Stimulated activated CD8-positive, alpha-beta memory T cell treated with anti-CD3 and anti-CD28 coated beads, Interleukin-15, amount 100 ng/mL, for 48 hours (primary cell): ENCODE measurements at places on chromosomes 1 and 21.

DNA sequence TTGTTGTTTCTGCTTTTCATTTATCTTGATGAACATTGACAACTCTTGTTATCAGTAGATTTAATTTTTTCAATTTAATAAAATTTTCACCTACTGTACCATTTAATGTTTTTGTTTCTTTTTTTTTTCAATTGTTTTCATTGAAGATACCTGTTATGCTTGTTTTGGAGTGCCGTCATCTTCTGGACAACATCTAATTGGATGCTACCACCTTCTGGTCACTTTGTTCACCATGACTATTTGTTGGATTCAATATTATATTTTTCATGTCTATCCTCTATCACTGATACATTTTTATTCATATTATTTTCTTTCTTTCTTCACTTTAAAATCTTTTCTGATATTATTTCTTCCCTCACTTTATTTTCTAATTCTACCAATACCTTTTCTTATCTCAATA lies 14.0 kb downstream of the KRTAP21-2 start:
- no peak for DNase-seq

DNA sequence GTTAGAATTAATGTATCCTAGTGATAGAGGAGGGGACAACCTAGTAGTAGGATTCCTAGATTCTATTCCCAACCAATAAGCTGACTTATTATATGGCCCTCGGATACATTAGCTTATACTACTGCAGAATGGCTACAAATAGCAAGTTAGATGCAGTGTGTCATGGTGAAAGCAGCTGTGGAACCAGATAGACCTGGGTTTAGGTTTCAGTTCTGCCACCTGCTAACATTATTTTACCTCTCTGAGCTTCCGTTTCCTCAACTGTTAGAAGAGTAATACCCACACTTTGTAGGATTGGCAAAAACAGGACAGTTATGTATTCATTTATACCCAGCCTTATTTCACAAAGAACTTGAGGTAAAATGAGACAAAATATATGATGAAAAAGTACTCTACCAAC lies 21.6 kb upstream of the MAGOH start:
- no peak for DNase-seq

GRCh38 chr1:176989023-176989422 lies 175.5 kb downstream of the ASTN1 start:
- no peak for DNase-seq

DNA sequence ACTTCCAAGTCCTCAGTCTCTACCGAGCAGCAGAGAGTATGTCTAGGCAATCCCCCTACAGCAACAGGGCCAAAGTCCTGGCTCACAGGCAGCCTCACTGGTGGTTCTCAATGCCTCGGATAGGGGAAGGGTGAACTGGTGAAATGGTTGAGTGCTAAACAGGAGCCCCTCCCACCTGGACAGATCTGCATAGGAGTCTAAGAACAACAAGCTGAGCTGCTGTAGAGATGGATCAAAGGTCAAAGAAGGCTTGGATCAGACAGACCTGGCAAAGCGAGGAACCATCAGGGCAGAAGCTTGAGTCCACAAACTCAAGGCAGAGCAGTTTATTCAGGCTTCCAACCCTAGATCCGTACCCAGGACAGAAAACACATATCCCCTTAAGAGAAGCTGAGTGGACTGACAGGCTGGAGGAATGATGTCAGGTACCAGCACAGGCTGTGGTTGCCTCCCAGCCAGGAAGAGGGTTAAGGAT lies 31.8 kb downstream of the RABIF start:
- no peak for DNase-seq

GRCh38 chr1:114725230-114725629 lies 8.7 kb upstream of the NRAS start:
- no peak for DNase-seq

DNA sequence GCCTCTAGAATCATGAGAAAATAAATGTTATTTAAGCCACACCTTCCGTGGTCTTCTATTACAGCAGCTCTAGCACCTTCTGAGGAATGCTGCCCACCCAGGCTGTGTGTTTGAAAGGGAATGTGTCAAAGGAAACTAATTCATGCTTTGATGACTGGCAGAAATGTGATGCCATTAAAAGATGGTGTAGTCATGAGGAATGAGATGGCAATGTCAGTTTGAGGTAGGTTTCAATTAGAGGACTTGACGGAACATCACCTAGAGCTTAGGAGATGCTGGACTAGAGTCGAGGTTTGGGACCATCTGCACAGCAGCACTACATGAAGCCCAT lies 10.6 kb downstream of the PDZK1 start:
- DNase-seq: no peak

DNA sequence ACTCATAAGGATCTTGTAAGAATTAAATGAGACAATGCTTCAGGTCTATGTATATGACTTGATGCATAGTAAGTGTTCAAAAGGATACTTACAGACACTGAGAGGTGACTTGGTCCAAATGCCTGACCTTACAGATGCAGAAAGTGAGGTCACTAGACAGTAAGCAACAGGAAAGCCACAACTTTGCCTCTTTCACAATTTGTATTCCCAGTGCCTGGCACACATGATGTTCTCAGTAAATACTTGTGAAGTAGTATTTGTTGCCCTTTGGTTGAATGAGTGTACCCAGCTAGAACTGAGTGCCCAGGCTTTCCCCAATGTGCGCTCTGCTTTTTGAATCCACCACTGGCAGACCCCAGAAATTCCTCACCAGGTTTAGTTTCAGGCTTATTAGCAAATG lies 105.1 kb downstream of the BEND5 start:
- DNase-seq: no peak

GRCh38 chr1:91124989-91125417 lies 103.2 kb upstream of the ZNF644 start:
- DNase-seq: peak; percentile 45

GRCh38 chr1:69291541-69291940 lies 276.2 kb upstream of the LRRC7 start:
- DNase-seq: no peak

DNA sequence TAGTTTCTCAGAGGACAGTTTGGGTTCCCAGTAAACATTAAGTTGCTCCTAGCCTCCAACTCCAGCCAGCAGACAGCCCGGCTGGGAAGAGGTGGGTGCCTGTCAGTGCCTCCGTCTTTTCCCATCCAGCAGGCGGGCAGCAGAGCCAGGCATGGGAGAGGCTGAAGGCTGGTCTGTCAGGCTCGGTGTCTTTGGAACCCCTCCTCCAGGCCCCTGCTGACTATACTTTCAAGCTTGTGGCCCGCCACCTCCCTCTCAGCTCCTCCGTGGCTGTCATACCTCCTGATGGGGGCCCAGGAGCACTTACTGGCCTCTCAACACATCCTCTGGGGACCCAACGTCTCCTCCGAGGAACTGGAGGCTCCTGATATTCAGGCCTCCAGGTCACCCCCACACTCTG lies 140.9 kb downstream of the ACTL8 start:
- DNase-seq: no peak

DNA sequence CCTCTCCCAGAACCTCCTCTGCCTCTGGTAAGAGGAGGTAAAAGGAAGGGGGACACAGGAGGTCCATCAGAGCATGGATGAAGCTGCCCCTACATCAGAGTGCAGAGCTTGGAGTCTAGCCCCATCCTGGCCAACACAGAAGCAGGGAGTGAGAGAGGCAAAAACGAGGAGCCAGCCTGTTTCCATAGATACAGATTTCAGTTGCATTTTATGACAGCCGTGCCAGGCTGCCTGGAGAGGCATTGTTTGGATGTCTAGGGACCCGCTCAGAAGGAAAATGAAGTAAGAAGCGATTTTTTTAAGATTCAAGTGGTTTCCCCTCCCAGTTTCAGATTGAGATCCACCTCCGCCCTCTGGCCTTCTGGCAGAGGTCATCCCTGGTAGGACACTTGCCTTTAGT lies 11.5 kb upstream of the GJA8 start:
- no peak for DNase-seq

- no peak for DNase-seq
These were observed 168.5 kb downstream of the ACTL8 start for GRCh38 chr1:17923666-17924065.

DNA sequence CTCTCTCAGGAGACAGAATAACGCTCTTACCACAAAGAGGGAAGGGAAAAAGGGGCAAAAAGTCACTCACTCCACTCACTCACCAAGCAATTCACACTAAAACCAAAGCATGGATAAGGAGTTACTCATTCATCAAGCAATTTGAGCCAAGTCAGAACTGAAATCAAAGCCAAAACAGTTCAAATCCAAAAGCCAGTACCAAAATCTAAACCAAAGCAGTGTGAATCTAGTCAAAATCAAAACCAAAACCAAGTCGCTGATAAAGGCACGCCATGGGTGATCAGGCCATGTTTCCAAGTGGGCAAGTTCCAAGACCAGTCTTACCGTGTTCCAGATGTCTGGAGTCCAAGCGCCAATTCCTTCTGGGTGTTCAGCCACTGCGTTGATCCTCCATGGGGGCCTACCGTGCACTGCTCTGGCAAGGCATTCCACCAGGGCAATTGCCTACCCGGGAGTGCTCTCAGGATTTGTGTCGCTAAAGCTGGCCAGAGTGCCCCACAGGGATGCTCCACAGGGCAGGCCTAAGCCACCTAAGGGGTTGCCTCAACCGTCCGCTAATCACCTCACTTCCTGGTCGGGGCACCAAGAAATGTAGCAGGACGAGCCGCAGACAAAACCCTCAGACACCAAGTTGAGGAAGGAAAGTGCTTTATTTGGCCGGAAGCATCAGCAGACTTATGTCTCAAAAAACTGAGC lies 142.3 kb downstream of the TRIM33 start:
- no peak for DNase-seq

- DNase-seq: no peak
These were observed 380.4 kb downstream of the NPHP4 start for GRCh38 chr1:5611851-5612250.

DNA sequence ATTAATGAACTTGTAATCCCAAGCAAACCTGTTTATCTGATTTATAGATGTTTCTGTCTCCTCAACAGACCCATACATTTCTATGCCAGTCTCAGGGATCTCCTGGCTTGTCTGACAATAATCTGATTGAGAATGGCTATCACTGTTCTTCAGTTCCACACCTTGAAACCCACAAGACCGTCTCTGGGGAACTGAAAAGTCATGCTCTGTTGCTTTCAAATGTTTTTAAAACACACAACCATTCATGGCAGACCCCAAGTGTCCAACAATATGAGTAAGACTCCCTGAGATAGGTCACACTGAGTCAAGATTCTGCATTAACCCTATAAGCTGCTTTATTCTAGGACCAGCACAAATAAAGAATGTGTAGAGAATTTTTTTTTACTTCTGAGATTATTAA lies 611.2 kb upstream of the PLXNA2 start:
- no peak for DNase-seq

- DNase-seq: no peak
These were observed 23.4 kb downstream of the BCAR3 start for GRCh38 chr1:93658188-93658587.

- DNase-seq: no peak
These were observed 27.7 kb downstream of the PKP1 start for GRCh38 chr1:201310986-201311355.

- no peak for DNase-seq
These were observed 58.6 kb downstream of the GIPC2 start for GRCh38 chr1:78104322-78104721.

DNA sequence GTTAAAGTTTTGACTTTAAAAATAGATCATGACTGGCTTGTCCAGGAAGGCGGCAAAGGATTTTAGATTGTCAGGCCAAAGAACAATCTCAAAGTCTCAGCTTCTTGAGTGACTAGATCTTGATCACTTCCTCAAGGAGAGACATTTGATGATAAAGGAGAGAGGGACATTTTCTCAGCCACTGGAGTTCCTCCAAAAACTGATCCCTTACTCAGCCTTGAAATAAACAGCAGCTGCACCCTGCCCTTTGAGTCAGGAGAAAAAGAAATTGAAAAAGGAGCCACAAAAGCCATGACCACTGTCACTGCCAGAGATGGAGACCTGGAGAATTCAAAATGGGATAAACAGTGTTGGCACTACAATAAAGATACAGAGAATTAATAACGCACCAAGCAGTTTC lies 288.4 kb upstream of the PRMT6 start:
- DNase-seq: no peak

DNA sequence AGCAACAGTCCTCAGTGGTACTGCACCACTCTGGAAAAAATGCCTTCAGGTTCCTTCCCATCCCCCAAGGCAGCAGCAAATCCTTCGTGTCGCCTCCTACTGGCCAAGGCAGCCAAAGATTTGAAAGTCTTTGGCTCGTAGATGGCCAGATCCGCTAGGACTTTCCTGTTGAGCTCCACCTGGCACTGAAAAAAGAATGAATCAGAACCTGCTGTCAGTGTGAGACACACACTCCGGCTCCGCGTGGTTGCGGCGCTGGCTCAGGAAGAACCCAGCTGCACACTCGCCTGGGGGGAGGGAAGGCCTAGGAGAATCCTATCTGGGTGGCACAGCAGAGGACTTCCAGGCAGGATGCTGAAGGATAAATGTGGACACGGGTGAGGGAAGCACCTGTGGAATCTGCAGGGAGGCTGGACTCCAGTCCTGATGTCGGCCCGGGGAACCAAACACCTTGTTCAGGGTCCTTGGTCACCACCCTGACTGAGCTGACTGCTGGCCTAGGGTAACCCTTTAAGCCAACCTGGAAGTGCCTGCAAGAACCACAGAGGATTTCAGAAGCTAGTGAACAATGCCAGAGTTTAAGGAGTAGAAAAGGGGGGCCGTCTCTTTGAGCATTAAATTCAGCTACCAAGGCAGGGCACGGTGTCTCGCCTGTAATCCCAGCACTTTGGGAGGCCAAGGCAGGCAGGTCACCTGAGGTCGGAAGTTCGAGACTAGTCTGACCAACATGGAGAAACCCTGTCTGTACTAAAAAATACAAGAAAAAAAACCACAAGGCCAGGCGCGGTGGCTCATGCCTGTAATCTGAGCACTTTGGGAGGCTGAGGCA lies 3.2 kb upstream of the CCNL2 start:
- no peak for DNase-seq

DNA sequence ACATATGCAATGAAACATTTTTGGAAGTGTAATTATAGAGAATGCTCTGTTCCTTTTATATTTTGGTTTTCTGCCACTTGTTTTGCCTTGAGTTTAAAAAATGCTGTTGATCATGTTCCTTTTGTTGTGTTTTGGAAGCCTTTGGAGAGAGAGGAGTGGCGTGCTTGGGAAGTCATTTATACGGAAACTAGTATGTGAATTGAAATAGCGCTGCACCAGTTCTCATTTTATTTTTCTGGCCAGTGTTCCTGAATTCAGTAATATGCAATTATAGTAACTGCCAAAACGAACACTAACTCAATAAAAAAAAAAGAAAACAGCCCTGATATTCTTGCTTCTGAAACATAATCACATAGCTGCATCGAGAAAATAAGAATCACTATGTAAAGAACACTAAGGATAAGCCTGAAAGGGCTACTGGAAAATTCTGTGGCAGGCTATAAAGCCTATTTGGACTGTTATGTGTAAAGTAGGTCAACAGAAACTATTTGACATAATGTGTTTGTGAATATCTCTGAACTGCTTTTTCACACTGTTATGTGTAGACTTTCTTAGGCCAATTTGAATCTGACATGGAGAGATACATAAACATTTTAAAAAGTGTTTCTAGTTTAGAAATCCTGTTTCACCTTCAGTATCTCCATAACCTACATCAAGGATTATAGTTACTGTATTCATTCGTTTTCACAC lies 742.0 kb downstream of the KCNT2 start:
- no peak for DNase-seq

DNA sequence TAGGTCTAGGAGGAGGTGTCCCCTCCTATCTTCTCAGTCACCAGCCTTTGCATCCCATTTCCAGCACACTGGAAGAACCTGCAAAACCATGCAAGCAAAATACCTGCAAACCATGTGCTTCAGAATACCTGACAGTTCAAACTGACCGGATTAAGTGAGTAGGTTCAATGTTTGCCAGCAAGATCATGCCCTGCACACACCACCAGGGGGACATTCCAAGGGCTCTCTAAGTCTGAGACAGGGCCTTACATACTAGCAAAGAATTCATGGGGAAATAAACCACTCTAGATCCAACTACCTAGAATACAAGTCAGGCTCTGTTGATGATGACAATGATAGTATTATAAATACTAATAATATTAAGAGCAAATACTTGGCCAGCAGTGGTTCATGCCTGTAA lies 27.6 kb downstream of the INPP5B start:
- no peak for DNase-seq
